ENCODE measurements at places on chromosomes 5 and 9.

DNA sequence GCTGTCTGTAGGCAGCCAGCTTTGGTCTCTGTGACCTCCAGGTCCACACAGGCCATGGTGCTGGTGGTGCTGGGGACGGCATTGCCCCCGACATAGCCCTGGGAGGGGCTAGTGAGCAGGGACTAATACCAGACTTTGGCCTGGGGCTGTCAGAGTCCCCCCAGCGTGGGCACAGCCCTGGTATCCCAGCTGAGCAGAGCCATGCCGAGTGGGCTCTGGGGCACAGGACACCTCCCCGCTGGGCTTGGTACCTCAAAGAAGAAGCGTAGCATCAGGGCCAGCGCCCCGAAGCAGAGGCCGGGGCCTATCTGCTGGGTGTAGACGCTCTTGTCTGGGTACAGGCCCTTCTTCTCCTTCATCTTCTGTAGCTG, 9.5 kb downstream of the MYMK start:
- no peak for DNase-seq

DNA sequence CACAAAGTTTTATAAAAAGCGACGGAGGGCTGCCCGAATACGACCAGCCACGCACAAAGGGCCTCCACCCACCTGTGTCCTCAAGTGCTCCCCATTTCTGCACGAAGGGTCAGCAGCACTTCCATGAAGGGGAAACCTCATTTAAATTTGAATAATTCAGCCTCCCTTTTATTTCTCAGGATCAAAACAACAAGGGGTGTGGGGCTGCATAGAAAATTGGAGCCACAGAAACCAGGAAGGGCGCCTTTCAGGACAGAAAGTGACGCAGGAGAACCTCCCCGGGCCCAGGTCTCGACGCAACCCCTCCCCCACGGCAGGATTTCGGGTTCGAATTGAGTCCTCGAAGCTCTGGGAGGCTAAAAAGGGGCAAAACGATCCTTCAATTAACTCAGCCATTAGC, 2.1 kb downstream of the NRARP start:
- DNase-seq, result no peak

GRCh38 chr5:174362514-174362913, 317.0 kb downstream of the NSG2 start:
- DNase-seq, result no peak

- DNase-seq, result no peak
These were observed 344.0 kb downstream of the PTPRD start for GRCh38 chr9:10268531-10269485.

DNA sequence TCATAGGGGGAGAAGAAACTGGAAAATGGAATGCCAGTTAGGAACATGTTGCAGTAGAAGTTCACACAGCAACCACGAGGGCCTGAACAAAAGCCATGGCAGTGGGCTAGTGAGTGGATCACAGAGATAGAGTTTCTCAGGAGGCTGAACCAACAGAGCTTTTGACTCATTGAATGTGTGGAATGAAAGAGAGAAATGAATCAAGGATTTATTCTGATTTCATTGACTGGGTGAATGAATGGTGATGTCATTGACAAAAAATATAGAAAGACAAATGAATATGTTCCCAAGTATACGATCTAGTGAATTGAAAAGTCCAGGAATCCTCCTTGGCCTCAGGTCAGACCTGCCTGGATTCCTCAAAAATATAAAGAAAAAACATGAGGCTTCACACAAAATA, 99.2 kb downstream of the ZNF462 start:
- no peak for DNase-seq

GRCh38 chr9:105510024-105510423, 47.9 kb upstream of the FKTN start:
- DNase-seq, result no peak

GRCh38 chr5:142826741-142827492, 56.7 kb downstream of the ARHGAP26 start:
- DNase-seq, result no peak

- peak; percentile 55 for DNase-seq
These were observed 3.8 kb upstream of the NPDC1 start for GRCh38 chr9:137049544-137050449.

- DNase-seq, result peak; percentile 29
These were observed 2.1 kb downstream of the ANP32B start for GRCh38 chr9:97985058-97985861.

GRCh38 chr5:154788212-154788611, 33.0 kb downstream of the LARP1 start:
- DNase-seq, result no peak

DNA sequence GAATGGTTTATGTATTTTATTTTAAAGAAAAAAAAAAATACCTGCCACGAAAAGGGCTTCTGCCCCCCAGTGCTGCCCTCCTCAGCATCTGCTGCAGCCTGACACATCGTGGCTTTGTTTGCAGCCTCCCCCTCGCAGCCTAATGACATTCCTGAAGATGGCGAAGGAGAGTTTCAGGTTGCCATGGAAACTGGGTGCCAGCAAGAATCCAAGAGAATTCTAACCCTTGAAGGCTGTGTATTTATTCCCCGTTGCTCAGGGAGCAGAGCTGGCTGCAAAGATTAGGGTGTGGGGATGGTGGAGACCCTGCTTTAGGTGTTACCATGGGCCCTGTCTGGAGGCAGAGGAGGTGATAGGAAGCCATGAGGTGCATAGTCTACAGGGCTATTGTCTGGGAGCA, 126.6 kb downstream of the NSG2 start:
- no peak for DNase-seq
